ENCODE measurements at places on chromosomes 11 and 22.
A peak's percentile ranks its signal among the peaks of the same experiment; 100 is the strongest.

DNA sequence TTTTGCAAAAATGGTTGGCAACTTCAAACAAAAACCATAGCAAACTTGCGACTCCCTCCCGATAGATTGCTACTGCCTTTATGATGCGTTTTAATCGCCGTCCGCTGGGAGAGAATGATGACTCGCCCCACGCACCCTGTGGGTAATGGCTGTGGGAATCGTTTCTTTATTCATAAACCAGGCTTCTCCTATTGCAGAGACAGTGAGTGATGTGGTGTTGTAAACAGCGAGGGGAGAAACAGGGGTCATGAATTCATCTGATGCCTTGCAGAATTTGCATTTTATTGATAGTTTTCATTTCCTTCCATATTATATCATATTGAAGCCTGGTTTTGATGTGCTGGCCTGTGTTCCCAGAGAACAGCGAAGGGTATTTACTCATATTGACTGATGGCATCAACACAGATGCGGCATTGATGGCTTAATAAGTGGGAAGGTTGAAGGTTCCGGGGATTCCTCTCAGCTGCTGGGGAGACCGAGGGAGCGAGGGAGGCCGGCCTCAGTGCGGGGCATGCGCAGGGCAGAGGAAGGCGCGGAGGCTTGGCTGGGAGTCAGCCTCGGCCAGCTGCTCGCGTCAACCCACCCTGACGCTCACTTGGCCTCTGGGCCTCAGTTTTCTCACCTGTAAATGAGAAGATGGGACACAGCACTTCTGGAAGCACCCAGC is 41.3 kb downstream of the ARHGAP8 start:
- H3K4me1 ChIP-seq: no peaks in the 10 kb centered on the region
- no peak overlapping the region for H3K27ac ChIP-seq
- DNase-seq: no peak
- H3K4me3 ChIP-seq: no peak overlapping the region
- no peaks in the 10 kb centered on the region for H3K36me3 ChIP-seq
- no peaks in the 10 kb centered on the region for H3K27me3 ChIP-seq

DNA sequence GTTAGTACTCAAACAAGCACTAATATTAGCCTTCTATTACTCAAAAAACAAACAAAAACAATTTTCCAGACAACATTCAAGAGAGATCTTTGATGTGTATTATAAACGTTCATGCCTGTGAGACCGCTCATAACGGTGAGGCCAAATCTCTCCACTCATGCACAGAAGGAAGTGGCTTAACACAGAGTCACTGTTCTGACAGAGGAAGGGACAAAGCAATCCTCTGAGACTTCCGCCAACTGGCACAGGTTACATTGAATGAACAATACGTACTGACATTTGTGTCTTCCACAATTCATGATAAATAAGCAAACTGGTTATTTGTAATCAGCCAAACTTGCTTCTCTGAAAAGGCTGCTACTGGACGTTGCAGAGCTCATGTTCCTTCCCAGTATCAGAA is 30.5 kb downstream of the CHKA start:
- H3K4me1 ChIP-seq: no peaks in the 10 kb centered on the region
- H3K27me3 ChIP-seq: no peaks in the 10 kb centered on the region
- no peak for DNase-seq
- no peaks in the 10 kb centered on the region for H3K36me3 ChIP-seq
- H3K27ac ChIP-seq: no peak overlapping the region
- H3K4me3 ChIP-seq: no peak overlapping the region

- no peaks in the 10 kb centered on the region for H3K4me1 ChIP-seq
- H3K36me3 ChIP-seq: no peaks in the 10 kb centered on the region
- H3K4me3 ChIP-seq: no peak overlapping the region
- DNase-seq: no peak
- no peak overlapping the region for H3K27ac ChIP-seq
- H3K27me3 ChIP-seq: no peaks in the 10 kb centered on the region
Measured at GRCh38 chr22:48445113-48445827, 1382.4 kb downstream of the BRD1 start.

- H3K4me3 ChIP-seq: no peak overlapping the region
- H3K4me1 ChIP-seq: no peaks in the 10 kb centered on the region
- peaks cover 3% of the 10 kb centered on the region for H3K36me3 ChIP-seq
- DNase-seq: no peak
Measured at GRCh38 chr11:113841691-113842090, 33.7 kb downstream of the USP28 start.

DNA sequence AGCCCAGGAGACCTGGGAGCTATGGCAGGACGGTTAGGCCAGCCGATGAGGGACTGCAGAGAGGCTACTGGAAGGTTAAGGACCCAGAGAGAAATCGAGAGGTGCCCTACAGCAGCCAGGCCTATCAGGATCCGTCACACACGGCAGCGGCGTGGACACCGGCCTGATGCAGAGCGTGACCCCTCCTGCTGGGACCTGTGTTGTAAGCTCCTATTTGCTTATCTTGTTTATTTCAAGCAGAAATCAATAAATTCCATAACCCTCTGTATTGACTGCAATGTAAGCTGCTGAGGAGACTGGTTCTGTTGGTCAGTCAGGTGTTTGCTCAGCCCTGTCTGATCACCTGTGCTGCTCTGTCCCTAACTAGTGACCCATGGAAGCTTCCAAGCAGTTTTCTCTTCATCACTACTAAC is 39.9 kb downstream of the PPP2R1B start:
- H3K4me3 ChIP-seq: no peak overlapping the region
- no peaks in the 10 kb centered on the region for H3K27me3 ChIP-seq
- DNase-seq: no peak
- H3K36me3 ChIP-seq: peaks cover 12% of the 10 kb centered on the region
- no peak overlapping the region for H3K27ac ChIP-seq
- H3K4me1 ChIP-seq: no peaks in the 10 kb centered on the region

DNA sequence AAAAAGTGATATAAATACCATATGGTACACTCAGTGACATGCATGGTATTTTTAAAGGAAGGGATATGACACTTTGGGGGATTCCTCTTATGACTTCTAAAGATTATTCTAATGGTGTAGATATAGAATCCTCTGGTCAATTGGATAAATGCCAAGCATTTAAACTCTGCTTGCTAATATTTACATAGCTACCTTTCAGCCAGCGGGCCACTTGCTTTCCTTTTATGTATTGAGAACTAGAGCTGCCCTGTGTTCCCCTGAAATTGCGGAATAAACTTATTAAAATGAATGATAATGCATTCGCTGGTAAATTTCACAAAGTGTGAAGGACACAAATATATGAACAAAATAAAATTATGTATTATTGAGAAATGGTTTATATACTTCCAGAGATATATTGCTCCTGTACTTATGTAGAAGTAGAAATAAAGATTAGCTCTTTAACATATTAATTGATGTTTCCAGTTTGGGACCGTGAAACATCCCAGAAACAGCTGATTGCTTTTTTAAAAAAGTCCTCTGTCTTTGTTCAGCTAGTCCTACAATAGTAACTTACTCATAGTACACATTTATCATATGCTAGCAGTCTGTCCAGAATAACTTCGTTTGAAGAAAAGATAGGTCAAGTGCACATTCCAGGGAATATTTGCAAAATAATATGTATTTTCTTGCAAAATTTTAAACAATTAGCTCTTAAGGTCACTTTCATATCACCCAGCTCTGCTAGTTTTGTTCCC is 40.1 kb upstream of the CARD18 start:
- no peak for DNase-seq
- no peak overlapping the region for H3K27ac ChIP-seq
- no peaks in the 10 kb centered on the region for H3K4me1 ChIP-seq
- no peak overlapping the region for H3K4me3 ChIP-seq

DNA sequence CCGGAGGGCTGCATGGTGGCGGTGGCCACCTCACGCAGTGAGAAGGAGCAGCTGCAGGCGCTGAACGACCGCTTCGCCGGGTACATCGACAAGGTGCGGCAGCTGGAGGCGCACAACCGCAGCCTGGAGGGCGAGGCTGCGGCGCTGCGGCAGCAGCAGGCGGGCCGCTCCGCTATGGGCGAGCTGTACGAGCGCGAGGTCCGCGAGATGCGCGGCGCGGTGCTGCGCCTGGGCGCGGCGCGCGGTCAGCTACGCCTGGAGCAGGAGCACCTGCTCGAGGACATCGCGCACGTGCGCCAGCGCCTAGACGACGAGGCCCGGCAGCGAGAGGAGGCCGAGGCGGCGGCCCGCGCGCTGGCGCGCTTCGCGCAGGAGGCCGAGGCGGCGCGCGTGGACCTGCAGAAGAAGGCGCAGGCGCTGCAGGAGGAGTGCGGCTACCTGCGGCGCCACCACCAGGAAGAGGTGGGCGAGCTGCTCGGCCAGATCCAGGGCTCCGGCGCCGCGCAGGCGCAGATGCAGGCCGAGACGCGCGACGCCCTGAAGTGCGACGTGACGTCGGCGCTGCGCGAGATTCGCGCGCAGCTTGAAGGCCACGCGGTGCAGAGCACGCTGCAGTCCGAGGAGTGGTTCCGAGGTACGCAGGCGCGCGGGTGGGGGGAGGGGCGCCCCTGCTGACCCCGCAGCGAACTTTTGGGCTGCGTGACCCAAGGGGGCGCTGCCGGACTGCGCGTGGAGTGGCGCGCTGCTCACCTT is 670 bp downstream of the NEFH start:
- no peak overlapping the region for H3K27ac ChIP-seq
- H3K36me3 ChIP-seq: no peaks in the 10 kb centered on the region
- DNase-seq: peak; percentile 50
- H3K27me3 ChIP-seq: peaks cover 7% of the 10 kb centered on the region
- no peak overlapping the region for H3K4me3 ChIP-seq

- H3K27me3 ChIP-seq: no peaks in the 10 kb centered on the region
- no peak overlapping the region for H3K27ac ChIP-seq
- no peak overlapping the region for H3K4me3 ChIP-seq
Measured at GRCh38 chr11:1146365-1146764, 11.4 kb upstream of the MUC5AC start.

DNA sequence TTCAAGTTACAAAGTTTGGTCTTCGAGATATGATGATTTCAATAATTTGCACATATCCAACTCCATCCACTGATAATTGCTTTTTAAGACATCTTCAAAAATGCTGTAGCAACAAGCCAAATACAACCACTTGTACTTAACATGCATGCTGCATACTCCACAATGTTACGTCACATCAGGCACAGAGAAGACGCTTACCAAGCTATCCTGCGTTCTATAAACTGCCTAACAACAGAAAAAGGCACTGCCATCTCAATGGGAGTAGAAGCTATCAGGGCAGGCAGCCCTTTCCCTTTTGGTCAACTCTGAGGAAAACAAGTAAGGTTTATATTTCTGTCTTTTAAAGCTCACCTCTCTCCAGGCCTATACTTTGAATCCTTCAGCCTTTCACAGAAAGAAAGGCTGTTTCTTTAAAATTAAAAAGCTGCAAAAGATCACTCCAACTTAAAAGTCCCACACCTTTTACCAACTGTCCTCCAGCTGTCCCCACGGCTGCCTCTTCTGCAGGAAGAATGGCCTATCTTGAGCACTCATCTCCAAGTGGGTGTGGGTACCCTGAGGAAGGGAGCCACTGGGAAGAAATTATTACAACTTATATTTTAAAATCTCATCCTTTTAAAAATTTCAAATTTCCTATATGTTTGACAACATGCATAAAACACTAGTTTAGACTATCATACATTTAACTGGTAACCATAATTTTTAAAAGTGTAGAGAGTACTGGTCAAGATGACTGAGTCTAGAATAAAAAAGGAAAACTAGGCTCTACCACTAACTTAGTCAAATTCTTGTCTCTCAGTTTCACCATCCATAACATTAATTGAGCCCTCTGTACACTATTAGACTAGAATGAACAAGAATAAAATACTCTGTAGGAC is 14.5 kb downstream of the PHF21A start:
- no peaks in the 10 kb centered on the region for H3K36me3 ChIP-seq
- no peaks in the 10 kb centered on the region for H3K27me3 ChIP-seq
- peaks cover 12% of the 10 kb centered on the region for H3K4me1 ChIP-seq
- H3K4me3 ChIP-seq: no peak overlapping the region
- no peak for DNase-seq

GRCh38 chr11:69442807-69443137 is 38.7 kb upstream of the LINC01488 start:
- H3K4me3 ChIP-seq: no peak overlapping the region
- peak overlapping the region; percentile 51 for H3K27ac ChIP-seq
- no peaks in the 10 kb centered on the region for H3K36me3 ChIP-seq
- DNase-seq: no peak

DNA sequence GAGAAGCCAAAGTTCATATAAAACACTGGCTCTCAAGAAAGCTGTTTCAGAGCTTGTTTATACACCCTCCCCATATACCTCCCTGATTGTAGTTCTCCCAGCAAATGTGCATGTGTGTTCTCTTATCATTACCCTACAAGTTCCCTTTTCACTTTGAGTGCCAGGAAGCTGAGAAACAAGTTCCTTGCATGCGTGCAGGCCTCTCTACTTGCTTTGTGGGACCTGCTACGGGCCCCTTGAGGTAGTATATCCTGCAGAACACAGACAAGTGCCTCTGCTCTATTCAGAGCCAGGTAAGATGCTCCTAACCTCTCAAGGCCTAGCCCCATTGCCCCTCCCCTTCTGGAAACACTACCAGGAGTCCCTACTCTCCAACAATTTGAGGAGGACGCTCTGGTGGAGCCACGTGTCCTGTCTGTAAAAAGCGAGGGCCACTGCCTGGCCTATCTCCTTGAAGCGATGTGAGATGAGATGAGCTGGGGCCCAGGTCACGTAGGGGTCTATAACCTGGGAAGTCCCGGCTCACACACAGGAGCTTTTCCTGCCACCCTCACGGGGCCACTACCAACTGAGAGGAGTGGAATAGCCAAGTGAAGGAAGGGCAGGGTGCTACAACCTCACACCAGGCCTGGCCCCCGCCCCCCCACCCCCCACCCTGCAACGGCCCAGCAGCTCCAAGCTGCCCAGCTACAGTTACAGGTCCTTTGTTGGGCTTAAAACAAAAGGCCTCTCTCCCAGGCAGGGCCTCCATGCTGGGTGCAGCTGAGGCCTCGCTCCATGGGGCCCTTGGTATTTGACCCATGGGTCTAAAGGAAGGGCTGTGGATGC is 2.6 kb upstream of the ATP5MGL start:
- peaks cover 31% of the 10 kb centered on the region for H3K4me1 ChIP-seq
- H3K4me3 ChIP-seq: no peak overlapping the region
- peak overlapping the region; percentile 24 for H3K27ac ChIP-seq
- DNase-seq: no peak

- H3K27me3 ChIP-seq: no peaks in the 10 kb centered on the region
- no peaks in the 10 kb centered on the region for H3K36me3 ChIP-seq
- no peak overlapping the region for H3K27ac ChIP-seq
- no peak for DNase-seq
- H3K4me1 ChIP-seq: no peaks in the 10 kb centered on the region
Measured at GRCh38 chr11:30454111-30454510, 131.2 kb downstream of the ARL14EP start.

- H3K4me1 ChIP-seq: peaks cover 11% of the 10 kb centered on the region
- no peaks in the 10 kb centered on the region for H3K27me3 ChIP-seq
- no peaks in the 10 kb centered on the region for H3K36me3 ChIP-seq
- peak overlapping the region; percentile 19 for H3K27ac ChIP-seq
Measured at GRCh38 chr22:46604306-46604690, 15.9 kb upstream of the GRAMD4 start.
